ENCODE measurements at places on chromosomes 12 and 14.
A peak's percentile ranks its signal among the peaks of the same experiment; 100 is the strongest.

DNA sequence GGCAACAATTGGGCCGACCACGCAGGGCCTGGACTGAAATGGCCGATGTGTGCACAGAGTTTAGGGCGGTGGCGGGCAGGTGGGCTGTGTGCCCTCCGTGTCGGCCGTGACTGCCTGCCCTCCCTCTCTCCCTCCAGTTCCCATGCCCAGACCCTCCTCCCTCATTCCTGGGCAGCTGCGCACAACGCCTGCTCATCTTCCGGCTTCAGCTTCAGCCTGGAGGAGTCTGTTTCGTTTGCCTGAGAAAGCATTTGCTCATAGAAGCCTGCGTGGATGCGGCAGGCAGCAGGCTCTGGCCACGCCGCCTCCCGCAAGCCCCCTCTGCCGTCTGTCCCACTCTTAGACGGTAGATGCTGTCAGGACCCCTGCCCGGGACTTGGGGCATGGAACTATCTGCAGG is 47.3 kb upstream of the FZD10 start:
- DNase-seq: no peak

DNA sequence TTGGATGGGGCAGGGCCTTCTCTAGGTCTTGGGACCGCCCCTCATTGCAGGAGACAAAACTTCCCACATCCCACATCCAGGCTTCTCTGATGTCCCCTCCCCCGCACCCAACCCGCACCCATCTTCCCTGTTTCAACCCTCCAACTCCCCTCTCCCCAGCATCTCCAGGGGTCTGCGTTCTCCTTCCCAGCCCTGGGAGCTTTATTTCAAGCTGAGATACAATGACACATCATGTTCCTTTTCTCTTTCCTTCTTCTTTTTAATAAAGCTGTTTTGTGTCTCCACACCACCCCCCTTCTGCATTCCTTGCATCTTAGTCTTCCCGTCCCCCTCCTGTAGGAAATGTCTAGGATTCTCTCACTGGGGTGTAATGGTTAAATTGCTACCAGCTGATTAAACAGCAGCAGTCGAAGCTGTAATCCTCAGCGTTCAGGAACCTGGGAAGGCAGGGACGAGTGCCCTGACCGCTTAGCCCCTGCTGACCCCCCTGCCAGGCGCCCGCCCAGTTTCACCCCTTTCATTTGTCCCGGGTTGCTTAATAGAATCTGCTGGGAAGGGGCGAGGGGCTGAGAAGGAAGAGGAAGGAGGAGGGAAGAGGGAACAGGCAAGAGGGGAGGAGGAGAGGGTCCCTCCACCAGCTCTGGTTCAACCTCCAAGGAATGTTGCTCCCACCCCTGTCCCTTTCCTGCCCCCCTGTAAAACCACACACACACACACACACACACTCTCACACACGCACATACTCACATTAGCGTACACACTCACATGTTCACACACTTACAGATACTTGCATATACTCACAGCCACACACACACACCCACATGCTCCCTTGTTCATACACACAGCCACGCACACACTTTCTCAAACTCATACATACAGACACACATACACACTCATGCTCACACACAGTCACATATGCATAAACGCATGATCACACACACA is 104.5 kb upstream of the MED13L start:
- DNase-seq: no peak

GRCh38 chr14:36950812-36951211 is 221.6 kb downstream of the SLC25A21 start:
- DNase-seq: no peak

- no peak for DNase-seq
Observed at GRCh38 chr12:124902916-124903315, 11.5 kb downstream of the UBC start.

- DNase-seq: no peak
Observed at GRCh38 chr14:24887623-24888304, 162.2 kb downstream of the STXBP6 start.

DNA sequence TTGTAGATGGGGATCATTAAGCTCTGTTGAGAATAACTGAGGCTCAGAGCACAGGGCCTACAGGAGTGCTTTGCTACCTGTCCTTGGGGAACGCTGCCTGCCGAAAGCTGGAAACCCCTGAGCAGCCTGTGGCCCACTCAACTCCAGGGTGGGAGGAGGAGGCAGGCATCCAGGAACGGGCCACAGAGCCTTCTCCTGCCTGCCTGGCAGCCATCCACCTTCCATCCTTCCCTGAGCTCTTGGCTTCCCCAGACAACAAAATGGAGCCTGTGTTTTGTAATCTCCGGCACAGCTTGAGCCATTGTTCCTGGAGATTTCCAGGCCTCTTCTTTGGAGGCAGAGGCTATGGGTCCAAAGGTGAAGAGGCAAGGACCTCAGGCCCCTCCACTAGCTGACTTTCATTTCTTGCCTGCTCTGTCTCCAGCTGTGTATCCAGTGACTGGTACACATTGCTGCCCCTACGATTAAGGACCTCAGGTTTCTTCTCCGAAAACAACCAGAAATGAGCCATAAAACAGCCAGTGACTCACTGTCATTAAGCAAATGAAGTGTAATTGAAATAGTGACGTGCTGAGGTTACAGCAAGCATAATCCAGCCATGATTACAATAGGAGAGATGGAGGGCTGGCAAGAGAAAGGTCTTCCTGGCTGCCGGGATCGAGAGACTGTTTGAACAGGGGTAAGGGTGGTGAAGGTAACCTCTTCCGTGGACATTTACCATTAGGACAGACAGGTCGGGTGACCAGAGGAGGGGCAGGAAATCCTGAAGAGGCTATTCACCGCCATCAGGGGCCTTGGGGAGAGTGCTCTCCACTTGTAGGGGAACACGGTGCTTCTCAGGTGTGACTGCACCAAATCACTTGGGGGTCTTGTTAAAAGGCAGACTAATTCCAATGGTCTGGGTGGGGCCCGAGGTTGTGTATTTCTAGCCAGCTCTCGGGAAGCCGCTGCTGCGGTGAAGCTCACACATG is 56.3 kb upstream of the KCNA5 start:
- DNase-seq: no peak

- no peak for DNase-seq
Observed at GRCh38 chr12:90978117-90978770, 23.3 kb upstream of the CCER1 start.

DNA sequence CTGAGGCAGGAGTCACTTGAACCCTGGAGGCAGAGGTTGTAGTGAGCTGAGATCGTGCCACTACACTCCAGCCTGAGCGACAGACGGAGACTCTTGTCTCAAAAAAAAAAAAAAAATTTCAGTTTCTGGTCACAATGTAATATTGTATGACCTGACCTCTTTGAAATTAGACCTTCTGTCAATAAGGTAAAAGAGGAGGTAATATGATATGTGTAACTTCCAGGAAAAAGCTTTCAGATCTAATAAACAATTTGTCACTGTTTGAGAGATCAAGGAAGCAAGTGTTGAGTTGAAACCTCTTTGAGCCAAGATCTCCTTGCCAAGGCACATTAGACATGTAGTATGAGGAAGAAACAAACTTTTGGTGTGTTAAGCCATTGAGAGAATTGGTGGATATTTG is 101.7 kb upstream of the ATF7IP start:
- DNase-seq: no peak

DNA sequence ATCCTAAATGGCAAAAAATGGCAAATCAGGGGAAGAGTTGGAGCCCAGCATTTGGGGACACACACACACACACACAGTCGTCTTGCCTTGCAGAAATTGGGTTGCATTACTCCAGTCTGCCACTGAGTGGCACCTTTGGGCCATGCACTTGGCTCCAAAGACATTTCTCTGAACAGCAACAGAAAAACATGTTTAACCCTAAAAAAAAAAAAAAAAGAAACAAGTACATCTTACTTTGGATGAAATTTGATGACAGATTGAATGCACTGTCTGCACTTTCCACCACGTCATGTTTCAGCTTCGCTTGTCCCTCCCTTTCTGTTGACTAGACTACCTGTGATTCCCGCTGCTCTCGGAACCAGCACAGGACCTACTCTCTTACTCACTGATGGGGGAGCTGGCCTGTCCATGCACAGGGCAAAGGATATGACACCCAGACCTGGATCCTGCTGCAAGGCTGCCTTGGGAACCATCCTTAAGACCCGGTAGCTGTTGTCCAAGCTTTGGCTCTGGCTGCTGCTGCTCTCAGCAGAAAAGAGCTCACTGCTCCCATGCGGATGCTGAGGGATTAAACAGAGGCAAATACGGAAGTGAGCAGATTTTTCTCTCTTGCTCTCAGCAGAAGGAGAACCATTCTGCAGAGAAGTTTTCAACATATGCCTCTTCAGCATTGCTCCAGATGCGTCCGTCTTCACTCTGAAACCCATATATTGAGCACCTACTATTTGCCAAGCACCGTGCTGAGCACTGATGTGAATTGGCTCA is 376.8 kb downstream of the DPF3 start:
- peak; percentile 72 for DNase-seq

- no peak for DNase-seq
Observed at GRCh38 chr12:12265571-12266388, 1.1 kb downstream of the LRP6 start.

DNA sequence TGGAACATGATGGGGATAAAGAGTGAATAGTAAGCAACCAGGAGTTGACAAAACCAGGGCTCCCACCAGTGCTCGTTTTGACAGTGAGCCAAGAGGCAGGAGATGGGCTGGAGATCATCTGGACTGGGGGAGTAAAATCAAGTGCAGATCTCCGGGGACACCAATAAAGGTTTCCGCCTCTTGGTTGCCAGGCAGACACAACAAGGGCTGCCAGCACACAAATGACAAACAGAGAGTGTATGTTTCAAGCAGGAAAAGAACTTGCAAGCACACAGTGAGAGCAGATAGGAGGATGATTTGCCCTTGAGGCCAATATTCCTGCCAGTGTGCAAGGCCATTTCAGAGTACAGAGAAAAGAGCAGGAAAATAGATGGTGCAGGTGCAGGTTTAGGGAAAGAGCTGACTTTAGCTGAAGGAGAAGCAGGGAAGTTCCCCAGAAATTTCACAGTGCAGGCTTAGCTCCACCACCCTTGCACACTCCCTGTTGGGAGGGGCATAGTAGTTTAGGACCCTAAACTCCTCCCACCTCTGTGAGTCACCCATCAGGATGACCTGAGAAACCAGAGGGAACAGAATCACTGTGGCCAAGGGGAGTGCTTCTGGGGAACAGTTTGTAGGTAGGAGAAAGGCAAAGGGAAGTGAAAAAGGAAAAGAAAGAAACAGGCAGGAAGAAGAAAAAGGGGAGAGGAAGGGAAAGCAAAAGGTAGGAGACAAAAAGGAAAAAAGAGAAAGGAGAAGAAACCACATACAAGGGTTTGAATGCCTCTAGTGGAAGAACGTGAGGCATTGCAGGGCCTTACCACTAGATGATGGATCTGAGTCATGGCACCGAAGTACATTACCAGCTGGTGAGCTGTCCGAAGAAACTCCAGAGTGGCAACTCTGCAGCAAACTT is 404.4 kb downstream of the SLC6A15 start:
- no peak for DNase-seq

GRCh38 chr14:100834794-100835547 is 9.1 kb downstream of the MEG3 start:
- DNase-seq: no peak

- DNase-seq: no peak
Observed at GRCh38 chr12:121789233-121789781, 4.2 kb downstream of the RHOF start.

DNA sequence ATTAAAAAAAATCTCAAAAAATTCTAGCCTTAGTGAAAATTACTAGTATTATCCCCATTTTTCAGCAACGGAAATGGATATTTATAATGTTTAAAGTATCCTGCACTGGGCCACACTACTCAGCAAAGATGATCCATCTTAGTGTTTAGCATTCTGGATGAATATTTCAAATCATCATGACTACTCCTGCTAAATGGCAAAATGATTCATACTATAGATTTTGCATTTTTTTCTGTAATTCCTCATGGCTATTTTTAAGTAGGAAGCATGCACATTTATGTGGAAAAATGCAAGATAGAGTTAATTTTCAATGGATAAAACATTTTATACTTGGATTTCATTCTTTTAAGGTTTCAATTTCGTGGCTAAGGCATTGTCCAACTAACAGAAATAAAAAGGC is 59.6 kb downstream of the LRFN5 start:
- no peak for DNase-seq

DNA sequence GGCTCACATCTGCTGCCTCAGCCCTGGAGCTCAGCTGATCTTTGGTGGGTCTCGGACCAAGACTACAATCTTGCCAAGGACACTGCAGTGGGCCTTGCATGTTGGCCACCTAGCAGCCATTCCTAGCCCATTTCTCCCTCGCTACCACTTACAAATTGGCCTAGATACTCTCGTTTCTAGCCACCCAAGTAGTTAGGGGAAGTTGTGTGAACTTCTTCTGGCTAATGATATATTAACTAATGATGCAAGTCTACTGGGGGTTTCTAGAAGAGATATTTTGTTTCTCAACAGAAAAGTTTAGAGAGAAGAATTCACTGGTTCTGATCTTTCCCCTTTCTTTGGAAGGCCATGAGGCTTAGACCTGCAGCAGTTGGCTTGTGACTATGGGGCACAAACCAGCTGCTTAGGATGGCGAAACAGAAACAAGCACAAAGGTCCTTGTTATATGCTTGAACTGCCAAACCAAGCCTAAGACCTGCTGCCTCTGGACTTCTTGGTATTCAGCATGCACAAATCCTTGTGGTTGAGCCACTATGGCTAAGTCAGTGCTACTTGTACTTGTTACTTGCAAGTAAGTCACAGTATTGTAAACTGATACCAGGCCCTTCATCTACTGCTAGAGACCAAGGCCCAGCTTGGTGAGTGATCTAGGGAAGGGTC is 30.5 kb upstream of the GPATCH2L start:
- DNase-seq: no peak

DNA sequence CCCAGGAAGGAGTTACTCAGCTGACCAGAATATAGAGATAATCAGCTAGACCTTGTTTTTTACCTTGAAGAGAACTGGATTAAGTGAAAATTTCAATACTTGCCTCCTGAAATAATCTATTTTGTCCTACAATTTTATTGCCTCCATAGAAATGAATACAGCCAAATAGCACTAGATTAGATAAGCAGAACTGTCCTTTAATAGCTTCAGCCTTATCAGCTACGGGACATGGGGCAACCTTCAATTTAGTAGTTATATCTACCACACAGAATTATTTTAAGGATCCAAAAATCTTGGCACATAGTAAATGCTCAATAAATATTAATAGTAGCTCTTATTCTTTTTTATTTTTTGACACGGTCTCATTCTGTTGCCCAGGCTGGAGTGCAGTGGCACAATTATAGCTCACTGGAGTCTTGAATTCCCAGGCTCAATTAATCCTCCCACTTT is 67.2 kb upstream of the PLEKHG3 start:
- no peak for DNase-seq

DNA sequence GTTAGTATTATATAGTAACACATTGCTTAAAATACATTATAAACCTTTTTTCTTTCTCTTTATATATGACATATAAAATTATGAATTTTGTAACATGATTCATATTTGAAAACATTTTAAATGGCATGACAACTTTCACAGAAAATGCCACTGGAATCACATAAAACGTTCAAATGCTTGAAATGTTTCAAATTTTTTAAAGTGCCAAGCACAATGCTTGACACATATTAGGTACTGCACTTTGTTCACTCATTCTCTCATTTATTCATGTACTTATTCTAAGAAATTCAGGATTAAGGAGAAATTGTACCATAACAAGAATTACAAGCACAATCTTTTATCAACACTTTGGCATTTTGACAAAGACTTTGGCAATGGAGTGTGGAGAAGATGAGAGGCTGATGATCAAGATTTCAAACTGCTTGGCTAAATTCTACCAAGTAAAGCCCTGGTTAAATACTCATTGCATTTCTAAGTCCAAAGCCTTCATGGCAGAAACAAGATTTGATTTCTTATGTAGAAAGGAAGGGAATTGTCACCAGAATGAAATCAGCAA is 232.2 kb downstream of the C12orf50 start:
- DNase-seq: no peak

GRCh38 chr12:95408201-95408600 is 65.8 kb upstream of the METAP2 start:
- DNase-seq: no peak
